ENCODE measurements at places on chromosomes 1 and 21.

DNA sequence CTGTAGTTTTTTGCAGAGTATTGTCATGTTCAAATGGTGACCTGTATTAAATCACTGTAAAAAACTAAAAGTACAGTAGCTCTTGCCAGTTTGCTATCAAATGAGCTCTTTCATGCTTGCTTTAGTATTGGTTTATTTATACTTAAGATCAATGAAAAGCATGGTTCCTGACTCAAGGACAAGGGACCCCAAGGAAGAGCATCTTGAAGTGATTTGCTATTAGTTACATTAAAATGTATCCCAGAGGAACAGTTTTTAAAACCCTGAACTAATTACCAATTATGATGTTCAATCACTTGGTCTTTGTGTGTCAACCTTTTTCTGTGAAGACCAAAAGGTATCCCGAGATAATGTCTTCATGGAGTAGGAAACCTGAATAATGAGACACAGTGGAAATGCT, at the start of gene OR13G1:
TSS of gene OR13G1 (minus strand) at position 101 of the 400 bp plus-strand sequence. CDS start 6,698 bp downstream, outside the sequence.
- no peak for DNase-seq

DNA sequence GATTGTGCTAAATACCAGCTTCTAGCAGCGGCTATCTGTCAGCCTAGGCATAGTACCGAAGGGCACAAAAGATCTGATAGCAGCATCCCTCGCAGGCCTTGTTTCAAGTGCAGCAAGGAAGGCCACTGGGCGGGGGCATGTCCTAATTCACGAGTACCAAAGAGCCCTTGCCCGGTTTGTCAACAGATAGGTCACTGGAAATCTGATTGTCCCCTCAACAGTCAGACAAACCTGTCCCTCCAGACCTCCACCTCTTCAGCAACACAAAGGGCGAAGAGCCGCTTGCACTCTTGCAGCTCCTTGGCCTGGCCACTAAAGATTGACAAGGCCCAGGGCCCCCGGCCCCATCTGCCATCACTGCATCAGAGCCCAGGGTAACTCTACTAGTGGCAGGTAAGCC, 22.7 kb upstream of the CA6 start:
- no peak for DNase-seq

DNA sequence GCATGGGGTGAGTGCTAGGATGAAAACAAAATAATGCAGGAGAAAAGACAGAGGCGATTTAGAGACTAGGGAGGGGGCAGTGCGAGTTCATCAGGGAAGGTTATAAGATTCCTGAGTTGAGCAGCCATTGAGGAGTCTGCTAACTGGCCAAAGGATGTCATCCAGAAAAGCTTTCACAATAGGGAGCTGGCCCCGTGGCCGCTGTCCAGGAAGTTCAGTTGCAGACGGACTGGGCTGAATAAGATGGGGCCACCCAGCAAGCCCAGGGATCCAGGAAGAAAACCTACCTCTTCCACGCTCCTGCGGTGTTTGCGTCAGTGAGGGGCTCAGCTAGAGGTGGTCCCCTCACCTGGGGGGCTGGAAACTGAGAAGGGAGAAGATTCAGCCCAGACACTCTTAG, 4.0 kb upstream of the PKP1 start:
- DNase-seq, result no peak

DNA sequence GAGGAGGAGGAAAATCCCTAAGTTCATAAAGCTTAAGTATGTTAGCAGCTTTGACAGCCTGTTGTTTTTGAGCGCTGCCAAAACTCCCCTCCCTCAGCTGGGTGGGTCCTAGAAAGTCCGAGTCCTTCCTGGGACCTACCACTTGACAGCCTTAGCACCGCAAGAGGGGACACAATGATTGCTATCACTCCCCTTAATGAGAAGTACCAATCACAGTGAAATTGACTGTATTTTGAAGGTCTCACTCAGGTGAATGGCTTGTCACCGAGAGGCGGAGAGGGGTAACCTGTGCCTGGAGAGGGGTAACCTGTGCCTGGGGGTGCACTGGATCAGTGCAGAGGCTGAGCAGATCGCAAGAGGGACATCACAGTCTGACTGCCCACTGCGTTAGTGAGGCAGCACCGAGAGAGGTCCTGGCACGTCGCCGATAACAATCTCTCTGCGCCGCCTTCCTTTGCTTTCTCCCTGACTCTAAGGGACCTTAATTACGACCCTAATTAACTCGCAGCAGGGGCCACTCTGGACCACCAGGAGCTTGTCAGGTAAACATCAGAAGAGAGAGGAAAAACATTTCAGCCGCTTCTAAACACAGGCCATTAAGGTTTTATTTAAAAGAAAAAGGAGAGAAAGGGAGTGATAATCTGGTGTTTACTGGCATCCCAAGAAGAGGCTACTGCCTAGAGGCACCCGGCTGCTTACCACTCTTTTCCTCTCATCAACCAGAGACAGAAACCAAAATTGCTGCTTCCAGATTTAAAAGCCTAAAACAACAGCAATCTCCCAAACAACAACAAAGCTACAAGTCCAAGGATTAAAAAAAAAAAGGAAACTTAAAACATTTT, 25.7 kb upstream of the KCNK1 start:
- DNase-seq, result no peak

- DNase-seq, result no peak
These were observed at the start of gene SEC16B for GRCh38 chr1:177969825-177970371. Gene SEC16B (minus strand): TSS chr1:177970058. CDS start chr1:177967981, 2,077 bp downstream.

DNA sequence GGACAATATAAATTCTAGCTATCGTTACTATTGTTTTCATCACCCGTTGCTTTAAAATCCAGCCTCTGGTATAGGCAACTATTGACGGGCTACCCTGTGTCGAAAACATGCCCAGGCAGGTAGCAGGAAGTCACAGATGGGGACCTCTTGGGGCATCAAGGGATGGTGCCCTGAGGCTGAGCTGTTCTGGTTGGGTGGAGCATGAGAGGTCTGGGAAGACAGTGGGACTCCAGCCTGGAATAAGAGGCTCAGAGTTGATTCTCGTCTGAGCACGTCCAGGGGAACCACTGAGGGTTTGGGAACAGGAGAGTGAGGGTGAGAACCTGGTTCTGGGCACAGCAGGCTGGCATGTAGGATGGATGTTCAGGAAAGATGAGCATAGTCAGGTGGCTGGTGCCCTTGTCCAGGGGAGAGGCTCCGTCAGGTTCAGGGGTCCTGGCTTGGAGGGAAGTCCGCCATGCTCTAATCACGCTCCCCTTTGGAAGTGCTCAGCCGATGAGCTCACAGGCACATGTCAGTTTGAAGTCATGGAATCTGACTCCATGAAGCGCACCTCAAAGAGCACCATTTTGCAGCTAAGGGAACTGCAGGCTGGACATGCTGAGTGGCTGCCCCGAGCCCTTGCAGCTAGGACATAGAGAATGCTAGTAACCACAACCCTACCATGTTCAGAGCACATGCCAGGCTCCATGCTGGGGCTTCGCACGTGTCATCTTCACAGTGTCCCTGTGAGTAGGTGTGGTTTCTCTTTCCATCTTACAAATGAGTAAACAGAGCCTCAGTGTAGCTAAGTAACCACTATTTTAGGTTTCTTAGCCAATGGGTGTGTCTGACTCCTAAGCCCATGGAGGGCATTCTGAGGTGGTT, 21.0 kb downstream of the PCSK9 start:
- DNase-seq, result no peak
